Uterine smooth muscle cell (primary cell): ENCODE measurements at places on chromosomes 4 and X. TPM values are rescaled to one million over a fixed set of nuclear protein-coding genes. Genes with fewer than 3 reads are reported as not detected.

The SRPK3 gene
- 0.44 and 1.7 TPM in 2 replicates for total RNA-seq

The CSAG2 gene
- not detected in 2 replicates for total RNA-seq

The CT45A5 gene
- total RNA-seq, result not detected in 2 replicates

The SLC9A7 gene
- total RNA-seq, result 45.4 and 57.9 TPM in 2 replicates

The CENPVL1 gene
- not detected in 2 replicates for total RNA-seq

The TBX22 gene
- not detected in 2 replicates for total RNA-seq

The STBD1 gene
- 7.2 and 7.6 TPM in 2 replicates for total RNA-seq

The SSX3 gene
- not detected in 2 replicates for total RNA-seq

The NLGN3 gene
- total RNA-seq, result under 0.01 and 0.12 TPM in 2 replicates

The GAGE12F gene
- not detected in 2 replicates for total RNA-seq

The YY2 gene
- total RNA-seq, result 2.6 and 2.7 TPM in 2 replicates

The TMPRSS11D gene
- total RNA-seq, result under 0.01 and 0.33 TPM in 2 replicates

The FAAH2 gene
- not detected in 2 replicates for total RNA-seq

The SOWAHD gene
- under 0.01 TPM in 1 of 2 replicates, not detected in the other for total RNA-seq

The KLB gene
- total RNA-seq, result not detected in 2 replicates
